ENCODE measurements at places on chromosomes 11 and 22. TPM values are rescaled to one million over a fixed set of nuclear protein-coding genes. Genes with fewer than 3 reads are reported as not detected.

DNA sequence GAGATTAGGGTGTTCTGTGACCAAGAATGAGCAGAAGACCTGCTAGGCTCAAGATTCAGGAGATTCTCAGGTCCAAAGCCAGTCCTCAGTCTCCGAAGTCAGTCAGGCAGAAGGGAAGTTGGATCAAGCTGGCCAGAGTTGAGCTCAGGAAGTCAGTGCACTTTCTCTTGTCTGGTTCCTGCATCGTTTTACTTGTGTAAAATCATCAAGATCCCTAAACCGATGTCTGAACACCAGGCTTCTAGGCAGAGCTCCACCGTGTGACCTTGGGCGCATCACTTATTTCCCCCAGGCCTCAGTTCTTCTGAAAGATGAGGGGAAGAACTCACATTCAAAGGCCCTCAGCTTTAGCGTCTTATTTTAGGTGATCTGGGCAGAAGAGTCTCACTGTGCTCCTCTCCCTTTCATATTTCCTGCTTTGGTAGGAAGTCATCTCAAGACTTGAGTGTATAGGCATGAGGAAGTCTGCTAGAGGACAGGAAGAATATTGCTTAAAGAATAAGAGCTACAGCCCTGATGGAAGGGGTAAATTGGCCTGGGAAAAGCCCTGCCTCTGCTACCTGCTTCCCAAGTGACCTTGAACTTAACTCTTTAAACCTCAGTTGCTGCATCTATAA lies 20.2 kb downstream of the NF2 start:
- no peak for DNase-seq

DNA sequence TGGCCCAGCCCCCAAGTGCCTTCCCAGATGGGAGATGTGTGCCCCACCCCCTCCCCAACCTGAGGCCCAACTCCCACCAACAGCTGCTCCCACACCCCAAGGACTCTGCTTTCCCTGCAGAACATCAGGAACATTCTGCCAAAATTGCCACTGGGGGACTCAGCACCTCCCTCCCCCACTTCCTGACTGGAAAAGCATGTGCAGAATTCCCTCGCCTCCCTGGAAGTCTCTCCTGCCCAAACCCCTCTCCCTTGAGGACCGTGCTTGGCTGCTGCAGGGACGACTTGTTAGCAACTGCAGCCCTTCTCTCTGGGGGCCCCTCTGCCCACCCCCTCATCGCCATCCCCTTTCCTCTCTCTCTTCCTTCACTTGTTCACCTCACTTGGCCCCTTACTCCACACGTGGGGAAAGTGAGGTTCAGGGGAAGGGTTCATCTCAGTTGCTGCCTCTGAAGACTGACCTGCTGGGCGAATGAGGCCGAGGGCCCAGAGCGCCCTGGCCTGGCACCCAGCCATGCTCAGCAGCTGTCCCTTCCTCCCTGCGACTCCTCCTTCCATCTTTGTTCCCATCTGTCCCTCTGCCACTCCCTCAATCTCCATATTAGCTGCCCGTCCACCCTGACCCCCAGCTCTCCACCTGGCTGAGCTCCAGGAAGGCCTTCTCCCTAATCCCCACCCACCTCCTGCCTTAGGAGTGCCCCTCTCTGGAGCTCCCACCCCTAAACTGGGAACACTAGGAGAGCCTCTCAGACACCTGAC lies 105.1 kb downstream of the CHST1 start:
- peak; percentile 25 for DNase-seq

DNA sequence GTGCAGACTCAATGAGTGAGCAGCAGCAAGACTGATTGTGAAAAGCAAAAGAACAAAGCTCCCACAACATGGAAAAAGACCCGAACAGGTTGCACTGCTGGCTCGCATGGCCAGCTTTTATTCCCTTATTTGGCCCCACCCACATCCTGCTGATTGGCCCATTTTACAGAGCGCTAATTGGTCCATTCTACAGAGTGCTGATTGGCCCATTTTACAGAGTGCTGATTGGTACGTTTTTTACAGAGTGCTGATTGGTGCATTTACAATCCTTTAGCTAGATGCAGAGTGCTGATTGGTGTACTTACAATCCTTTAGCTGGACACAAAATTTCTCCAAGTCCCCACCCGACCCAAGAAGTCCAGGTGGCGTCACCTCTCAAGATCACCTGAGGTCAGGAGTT lies 15.3 kb upstream of the SLC25A1 start:
- no peak for DNase-seq

Gene RTN4R
- 39.2 TPM for total RNA-seq

Gene DDX25
- total RNA-seq = not detected

Gene GDPD4
- not detected for total RNA-seq

DNA sequence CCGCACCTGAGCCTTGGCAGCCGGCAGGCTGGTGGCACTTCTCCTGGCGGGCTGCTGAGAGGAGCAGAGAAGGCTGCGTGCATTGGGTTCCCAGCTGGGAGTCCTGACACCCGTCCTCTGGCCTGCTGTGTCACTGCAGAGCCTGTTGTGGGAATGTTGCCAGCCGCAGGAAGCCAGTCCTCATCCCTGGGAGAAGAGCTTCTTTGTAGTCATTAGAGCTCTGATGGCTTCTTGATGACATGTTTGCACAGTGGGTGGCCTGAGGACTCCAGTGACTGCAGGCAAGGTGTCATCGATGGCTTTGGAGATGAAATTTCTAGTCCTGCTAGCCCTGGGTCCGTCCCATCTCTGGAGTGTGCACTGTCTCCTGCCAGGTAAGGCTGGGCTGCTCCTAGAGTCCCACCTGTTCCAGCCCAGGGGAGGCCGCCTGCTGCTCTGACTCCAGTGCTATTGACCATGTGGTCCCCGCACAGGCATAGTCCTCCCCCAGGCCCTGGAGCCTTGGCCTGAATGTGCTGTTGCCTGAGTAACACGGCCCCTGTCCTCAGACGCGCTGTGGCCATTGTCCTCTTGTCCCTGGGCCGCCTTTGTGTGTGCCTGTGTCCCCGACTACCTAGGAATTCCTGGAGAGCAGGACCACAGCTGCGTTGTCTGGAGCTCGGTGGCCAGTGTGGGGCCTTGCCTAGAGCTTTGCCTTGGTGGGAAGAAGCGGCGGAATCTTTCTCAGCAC lies 129.2 kb downstream of the CACNA1I start:
- DNase-seq = peak; percentile 56

Gene RBMXL2
- not detected for total RNA-seq

Data from G401 (cell line).